CD4-positive, alpha-beta T cell treated with Interleukin-4 for 1 hour (primary cell): ENCODE measurements at places on chromosomes 3 and 15.

DNA sequence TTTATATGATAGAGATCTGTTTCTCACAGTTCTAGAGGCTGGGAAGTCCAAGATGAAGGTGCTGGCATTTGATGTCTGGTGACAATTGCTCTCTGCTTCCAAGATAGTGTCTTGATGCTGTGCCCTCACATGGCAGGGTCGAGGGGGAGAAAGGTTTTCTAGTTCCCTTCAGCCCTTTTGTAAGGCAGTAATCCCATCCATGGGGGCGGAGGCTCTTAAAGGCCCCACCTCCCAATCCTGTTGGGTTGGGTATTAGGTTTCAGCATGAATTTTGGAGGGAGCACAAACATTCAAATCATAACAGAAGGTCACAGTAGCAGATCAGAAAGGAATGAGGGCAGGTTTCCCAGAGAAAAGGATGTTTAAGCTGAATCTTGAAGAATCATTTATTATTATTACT is 601.7 kb upstream of the ZNF717 start:
- DNase-seq: no peak

DNA sequence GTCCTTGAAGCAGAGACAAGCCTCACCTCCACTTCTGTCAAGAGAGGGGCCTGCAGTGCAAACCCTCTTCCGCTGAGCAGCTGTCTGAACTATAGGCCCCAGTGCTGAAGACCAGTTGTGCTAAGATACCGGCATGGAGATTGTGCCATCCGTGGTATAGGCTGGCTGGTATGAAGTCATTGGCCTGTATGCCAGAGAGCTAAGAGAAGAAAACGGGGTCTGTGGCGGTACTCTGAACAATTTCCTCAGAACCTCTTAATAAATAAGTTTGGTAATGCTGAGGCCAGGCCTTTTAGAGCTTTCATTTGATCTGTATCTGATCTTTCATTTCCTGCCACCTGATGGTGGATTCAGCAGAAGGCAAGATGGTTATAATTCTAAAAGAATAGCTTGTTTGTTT is 123.0 kb downstream of the LRIG1 start:
- DNase-seq: peak; percentile 59

DNA sequence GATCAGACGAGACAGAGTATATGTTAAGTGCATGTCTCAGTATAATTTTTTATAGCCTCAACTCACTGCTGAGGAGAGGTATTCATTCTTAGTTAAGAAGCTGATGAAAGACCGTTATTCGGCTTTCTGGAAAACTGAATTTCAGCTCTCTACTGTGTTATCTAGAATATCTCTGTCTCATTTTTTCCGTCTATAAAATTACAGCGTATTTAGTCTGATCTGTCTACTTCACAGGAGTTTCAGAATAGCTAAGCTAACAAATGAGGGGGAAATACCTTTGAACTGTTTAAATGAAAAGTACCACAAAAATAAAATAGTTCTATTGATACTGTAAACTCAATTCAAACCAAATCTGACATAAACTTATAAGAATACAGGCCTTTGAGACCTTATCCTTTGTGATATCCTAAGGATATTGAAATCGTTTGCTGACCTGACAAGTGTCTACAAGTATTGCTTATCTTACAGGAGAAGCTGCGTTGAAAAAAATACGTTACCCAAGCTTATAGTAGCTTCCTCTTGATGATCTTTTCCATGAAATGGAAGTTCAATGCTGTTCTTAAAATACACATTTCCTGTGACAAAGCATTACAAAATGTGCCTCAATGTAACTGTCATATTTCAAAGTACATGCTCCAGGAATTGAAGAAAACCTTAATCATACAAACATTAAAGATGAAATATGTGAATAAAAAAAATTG is 104.6 kb downstream of the IL1RAP start:
- peak; percentile 19 for DNase-seq

DNA sequence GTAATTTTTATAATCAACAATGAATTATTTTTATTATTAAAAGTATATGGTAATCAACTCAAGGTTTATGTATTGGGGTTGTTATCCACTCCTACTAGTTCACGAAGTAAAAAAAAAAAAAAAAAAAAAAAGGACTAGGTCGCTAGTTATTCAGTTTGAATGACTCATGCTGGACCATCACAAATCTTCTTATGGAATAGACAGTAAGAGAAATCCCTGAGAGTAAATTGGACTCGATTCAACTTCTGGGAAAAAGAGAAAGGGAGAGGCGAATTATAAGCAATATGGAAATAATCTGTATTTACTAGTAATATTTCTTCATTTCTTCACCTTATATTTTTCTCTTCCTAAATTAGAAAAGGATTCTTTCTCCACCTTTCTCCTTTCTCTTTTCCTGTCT is 2.0 kb downstream of the MYEF2 start:
- DNase-seq: no peak

GRCh38 chr3:141081141-141081795 is 30.1 kb downstream of the SPSB4 start:
- no peak for DNase-seq

GRCh38 chr3:106827515-106828213 is 549.6 kb upstream of the CCDC54 start:
- DNase-seq: no peak

DNA sequence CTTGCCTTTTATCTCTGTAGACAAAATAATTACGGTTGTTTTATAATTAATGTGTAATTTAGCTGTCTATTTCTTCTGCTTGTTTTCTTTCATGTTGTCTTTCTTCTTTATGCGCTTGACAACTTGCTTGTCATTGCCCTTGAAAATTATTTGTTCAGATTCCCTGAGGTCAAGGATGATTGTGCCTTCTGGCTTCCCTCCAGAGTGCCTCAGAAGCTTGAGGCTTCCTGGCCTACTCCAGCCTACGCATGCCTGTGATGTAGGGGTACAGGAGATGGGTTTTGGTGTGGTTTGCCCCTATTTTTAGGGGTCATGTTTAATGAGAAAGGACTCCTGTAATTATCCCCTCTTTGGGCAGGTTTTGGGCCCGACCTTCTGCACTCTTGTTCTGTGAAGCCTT is 231.5 kb downstream of the SV2B start:
- DNase-seq: no peak
